ENCODE measurements at places on chromosomes 1 and 21. TPM values are rescaled to one million over a fixed set of nuclear protein-coding genes. Genes with fewer than 3 reads are reported as not detected.

DNA sequence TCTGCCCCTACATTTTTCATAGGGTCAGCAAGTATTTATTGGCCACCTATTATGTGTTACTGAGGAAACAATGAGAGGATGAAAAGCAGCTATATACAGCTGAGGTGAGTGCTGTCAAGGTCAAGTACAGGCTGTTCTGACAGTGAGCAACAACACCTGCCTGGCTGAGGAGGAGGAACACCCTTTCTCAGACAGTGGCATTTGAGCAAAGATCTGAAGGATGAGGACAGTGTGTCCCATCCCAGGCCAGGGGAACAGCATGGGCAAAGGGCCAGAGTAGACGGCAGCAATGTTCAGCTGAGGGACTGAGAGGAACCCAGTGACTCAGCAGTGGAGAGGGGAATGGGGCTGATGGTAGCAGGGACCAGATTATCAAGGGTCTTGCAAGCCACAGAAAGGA, 101.0 kb downstream of the ELAVL4 start:
- no peak overlapping the region for H3K4me3 ChIP-seq
- no peak for DNase-seq
- H3K27ac ChIP-seq: no peak overlapping the region
- no peaks in the 10 kb centered on the region for H3K27me3 ChIP-seq
- H3K36me3 ChIP-seq: no peaks in the 10 kb centered on the region

GRCh38 chr1:7770669-7770996, 463 bp upstream of the VAMP3 start:
- H3K27me3 ChIP-seq: no peaks in the 10 kb centered on the region
- no peak overlapping the region for H3K27ac ChIP-seq
- peaks cover 3% of the 10 kb centered on the region for H3K36me3 ChIP-seq
- H3K4me1 ChIP-seq: peaks cover 18% of the 10 kb centered on the region

DNA sequence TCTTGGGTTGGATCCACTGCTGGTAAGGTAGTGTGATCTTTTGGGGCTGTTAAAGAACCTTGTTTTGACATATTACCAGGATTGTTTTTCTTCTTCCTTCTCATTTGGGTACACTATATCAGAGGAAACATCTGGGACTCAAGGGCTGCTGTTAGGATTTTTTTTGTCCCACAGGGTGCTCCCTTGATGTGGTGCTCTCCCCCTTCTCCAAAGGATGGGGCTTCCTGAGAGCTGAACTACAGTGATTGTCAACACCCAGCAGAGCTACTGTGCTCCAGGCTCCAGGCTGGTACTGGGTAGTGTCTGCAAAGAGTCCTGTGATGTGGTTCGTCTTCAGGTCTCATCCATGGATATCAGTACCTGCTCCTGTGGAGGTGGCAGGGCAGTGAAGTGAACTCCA, 20.6 kb downstream of the IFI16 start:
- H3K27ac ChIP-seq: no peak overlapping the region
- H3K4me1 ChIP-seq: peaks cover 48% of the 10 kb centered on the region
- H3K36me3 ChIP-seq: peaks cover 61% of the 10 kb centered on the region
- no peak for DNase-seq
- H3K4me3 ChIP-seq: no peak overlapping the region

DNA sequence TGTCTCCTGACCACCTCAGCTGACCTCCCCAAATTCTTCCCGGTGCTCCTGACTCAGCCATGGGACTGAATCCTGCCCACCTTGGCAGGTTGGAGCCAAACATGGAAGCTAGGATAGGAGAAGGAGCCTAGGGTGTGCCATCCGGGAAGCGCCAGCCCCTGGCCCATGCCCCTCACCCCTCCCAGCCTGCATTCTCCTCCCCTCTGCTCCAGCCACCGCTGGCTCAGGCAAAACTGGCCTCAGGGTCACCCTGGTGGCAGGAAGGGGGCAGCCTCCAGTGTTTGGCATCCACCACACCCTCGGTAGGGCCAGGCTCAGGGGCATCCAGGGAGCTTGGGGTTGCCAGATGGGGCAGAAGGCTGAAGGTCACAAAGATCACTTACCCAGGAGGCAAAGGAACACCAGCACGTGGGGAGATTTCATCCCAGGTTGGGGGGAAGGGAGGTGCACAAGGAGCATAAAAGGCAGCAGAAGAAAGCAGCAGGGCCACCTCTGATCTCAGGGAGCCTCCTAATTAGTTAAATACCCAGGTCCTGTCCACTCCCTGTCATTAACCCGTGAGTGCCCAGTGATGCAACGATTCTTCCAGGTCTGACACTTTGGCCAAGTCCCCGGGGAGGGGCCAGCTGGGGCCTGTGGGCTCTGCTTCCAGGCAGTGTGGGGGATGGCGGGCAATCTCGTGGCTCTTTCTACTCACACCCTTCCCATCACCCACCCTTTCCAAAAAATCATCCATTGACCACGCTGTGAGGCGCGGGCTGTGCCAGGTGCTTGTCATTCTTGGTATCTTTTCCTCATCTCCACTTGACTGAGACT, at the start of gene PLA2G2E:
Gene PLA2G2E, minus strand, starts transcription at position 481 of the 816 bp plus-strand sequence. Its CDS starts 58 bp downstream, at position 423.
- no peak for DNase-seq
- H3K4me1 ChIP-seq: no peaks in the 10 kb centered on the region
- H3K27me3 ChIP-seq: no peaks in the 10 kb centered on the region
- no peaks in the 10 kb centered on the region for H3K36me3 ChIP-seq
- no peak within 1 kb of the TSS for H3K4me3 ChIP-seq

DNA sequence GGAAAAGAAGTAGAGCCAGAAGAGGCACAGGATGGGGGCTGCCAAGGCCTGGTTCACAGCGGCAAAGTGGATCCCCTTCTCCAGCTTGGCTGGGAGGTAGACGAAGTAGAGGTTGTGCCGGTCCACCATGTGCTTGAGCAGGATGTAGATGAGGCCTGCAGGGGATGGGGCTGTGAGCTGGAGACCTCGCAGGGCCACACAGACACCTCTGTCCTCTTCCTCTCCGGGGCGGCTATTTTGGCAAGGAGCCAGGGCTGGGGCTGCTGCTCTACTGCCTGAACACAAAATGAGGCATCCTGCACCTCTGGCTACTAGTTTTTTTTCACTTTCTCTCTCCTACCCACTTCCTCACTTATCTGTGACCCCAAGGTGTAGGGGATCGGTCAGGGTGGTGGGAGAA, 32.3 kb downstream of the TMEM63A start:
- no peaks in the 10 kb centered on the region for H3K27me3 ChIP-seq
- DNase-seq: no peak
- H3K4me1 ChIP-seq: peaks cover 35% of the 10 kb centered on the region
- H3K27ac ChIP-seq: peak overlapping the region; percentile 3

- no peak overlapping the region for H3K27ac ChIP-seq
- H3K4me3 ChIP-seq: no peak overlapping the region
- no peaks in the 10 kb centered on the region for H3K36me3 ChIP-seq
- DNase-seq: peak; percentile 48
- no peaks in the 10 kb centered on the region for H3K27me3 ChIP-seq
Measured at GRCh38 chr1:154747740-154748404, 122.2 kb downstream of the KCNN3 start.

DNA sequence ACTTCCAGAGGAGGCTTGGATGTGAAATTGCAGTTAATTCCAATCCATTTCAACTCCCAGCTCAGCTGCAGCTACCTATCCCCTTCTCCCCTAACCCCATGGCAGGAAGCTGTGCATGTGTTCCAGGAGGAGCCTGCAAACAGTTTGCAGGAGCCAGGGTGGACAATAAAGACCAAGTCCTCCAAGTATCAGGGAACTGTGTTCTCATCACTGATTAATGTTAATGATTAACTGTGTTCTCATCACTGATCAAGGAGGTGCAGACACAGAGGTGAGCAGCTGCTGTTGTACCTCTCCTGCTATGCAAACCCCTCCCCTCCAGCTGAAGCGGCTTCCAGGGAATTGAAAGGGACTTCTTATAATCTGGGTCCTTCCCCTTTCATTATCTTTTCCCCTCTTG, 19.2 kb downstream of the CLDN19 start:
- no peak overlapping the region for H3K4me3 ChIP-seq
- H3K36me3 ChIP-seq: no peaks in the 10 kb centered on the region
- H3K27ac ChIP-seq: no peak overlapping the region
- DNase-seq: no peak
- no peaks in the 10 kb centered on the region for H3K27me3 ChIP-seq

DNA sequence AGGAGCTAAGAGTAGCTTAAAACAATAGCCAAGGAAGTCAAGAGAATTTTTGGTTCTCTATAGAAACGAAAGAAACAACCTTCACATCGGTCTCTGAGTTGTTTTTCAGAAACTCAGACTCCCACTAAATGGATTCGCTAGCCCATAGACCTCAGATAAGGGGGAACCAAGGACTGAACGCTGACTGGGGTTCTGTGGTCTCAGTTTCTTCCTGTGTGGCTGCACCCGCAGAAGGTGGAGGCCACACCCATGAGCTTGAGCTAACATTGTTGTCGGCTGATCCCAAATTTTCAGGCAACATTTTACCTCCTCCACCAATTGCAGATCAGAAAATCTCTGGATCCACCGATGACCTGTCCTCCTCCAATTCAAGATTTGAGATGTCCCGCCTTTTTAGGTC, 456.1 kb downstream of the AJAP1 start:
- peaks cover 17% of the 10 kb centered on the region for H3K4me1 ChIP-seq
- H3K27me3 ChIP-seq: no peaks in the 10 kb centered on the region
- no peaks in the 10 kb centered on the region for H3K36me3 ChIP-seq
- no peak overlapping the region for H3K27ac ChIP-seq
- no peak overlapping the region for H3K4me3 ChIP-seq

DNA sequence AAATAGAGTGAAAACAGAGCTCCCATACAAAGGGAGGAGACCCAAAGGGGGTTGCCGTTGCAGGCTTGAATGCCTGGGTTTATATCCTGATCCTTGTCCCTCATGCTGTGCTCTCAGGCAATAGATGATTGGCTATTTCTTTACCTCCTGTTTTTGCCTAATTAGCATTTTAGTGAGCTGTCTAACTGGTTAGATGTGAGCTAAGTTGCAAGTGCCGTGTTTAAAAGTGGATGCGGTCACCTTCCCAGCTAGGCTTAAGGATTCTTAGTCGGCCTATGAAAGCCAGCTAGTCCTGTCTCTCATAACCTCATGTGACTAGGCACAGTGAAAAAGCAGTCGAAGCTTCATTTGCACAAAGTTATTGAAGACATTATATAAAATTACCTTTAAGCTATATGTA, 356.7 kb upstream of the TMPRSS15 start:
- H3K27me3 ChIP-seq: no peaks in the 10 kb centered on the region
- H3K4me3 ChIP-seq: no peak overlapping the region
- no peaks in the 10 kb centered on the region for H3K36me3 ChIP-seq
- DNase-seq: no peak
- no peaks in the 10 kb centered on the region for H3K4me1 ChIP-seq

- H3K4me1 ChIP-seq: no peaks in the 10 kb centered on the region
- H3K36me3 ChIP-seq: no peaks in the 10 kb centered on the region
- H3K27ac ChIP-seq: no peak overlapping the region
- no peaks in the 10 kb centered on the region for H3K27me3 ChIP-seq
Measured at GRCh38 chr1:236303675-236304074, 21.9 kb upstream of the ERO1B start.

- H3K4me3 ChIP-seq: no peak overlapping the region
- H3K27ac ChIP-seq: no peak overlapping the region
- no peak for DNase-seq
- H3K4me1 ChIP-seq: no peaks in the 10 kb centered on the region
- no peaks in the 10 kb centered on the region for H3K27me3 ChIP-seq
Measured at GRCh38 chr1:15123925-15124324, 29.6 kb upstream of the TMEM51 start.

GRCh38 chr1:77355010-77355409, 73.2 kb downstream of the AK5 start:
- H3K4me1 ChIP-seq: no peaks in the 10 kb centered on the region
- H3K36me3 ChIP-seq: no peaks in the 10 kb centered on the region
- no peak for DNase-seq
- H3K27ac ChIP-seq: no peak overlapping the region

DNA sequence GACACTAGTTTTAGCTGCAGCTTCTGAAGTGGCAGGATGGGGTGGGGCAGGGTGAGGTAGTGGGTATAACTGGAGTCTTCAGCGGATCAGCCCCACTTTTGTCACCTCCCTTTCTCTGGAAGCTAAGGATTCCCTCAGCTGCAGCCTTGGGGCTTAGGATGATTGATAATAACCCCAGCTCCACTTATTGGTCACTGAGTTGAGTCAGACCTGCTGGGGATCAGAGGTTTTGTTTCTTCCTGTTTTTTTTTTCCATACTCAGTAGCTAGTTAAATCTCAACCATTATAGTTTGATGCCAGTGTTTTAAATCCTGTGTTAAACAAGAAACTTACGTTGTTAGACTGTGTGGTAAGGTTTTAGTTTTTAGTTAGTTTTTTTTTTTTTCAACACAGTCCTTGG, 57.2 kb downstream of the LAMC1 start:
- no peaks in the 10 kb centered on the region for H3K4me1 ChIP-seq
- no peak overlapping the region for H3K4me3 ChIP-seq
- H3K27ac ChIP-seq: no peak overlapping the region

DNA sequence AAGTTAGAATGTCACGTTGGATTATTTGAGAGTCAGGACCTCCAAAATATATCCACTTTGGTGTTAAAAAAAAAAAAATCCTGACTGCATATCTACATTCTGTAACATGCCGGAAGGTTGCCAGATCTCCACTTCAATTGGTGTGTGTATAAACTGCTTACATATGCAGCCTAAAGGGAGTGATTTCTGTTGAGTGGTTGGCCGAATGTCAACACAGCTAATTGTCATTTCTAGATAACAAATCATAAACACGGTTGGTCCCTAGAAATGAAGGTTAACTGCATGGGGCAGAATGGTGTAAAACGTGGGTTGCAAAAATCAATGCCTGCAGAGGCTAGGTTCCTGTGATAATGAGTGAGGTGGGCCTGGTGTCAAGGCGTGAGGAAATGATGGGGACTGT, 15.0 kb upstream of the ROR1 start:
- no peaks in the 10 kb centered on the region for H3K36me3 ChIP-seq
- no peak for DNase-seq
- no peak overlapping the region for H3K27ac ChIP-seq
- H3K4me3 ChIP-seq: no peak overlapping the region

- no peaks in the 10 kb centered on the region for H3K27me3 ChIP-seq
- no peak overlapping the region for H3K27ac ChIP-seq
- H3K4me1 ChIP-seq: peaks cover 4% of the 10 kb centered on the region
- DNase-seq: no peak
Measured at GRCh38 chr1:223084464-223084866, 58.6 kb downstream of the TLR5 start.

GRCh38 chr1:77636864-77637263, 45.6 kb downstream of the ZZZ3 start:
- no peak overlapping the region for H3K4me3 ChIP-seq
- DNase-seq: no peak
- H3K36me3 ChIP-seq: peaks cover 31% of the 10 kb centered on the region

DNA sequence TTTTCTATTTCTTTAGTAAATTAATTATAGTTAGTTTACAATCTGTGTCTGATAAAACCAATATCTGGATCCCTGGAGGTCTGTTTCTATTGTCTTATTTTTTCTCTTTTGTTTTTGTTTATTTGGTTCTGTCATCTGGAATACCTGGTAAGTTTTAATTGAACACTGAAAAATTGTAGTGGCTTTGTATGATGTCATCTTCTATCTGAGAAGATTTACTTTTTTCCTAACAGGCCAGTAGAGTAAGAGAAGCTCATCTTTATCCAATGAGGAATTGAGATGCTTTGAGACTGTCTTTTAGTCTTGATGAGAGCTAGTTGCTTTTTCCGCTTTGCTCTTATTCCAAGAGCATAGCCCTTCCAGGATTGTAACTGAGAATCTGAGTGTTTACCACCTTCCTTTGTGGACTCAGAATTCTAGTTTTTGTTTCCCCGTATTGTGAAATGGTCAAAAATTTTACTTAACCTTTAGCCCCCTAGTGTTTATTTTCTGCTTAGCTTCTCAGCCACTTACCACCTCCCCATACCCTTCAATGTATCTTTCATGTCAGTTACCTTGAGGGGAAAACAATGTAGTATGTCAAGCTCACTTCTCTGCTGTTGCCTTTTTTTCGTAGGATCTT, 25.0 kb downstream of the PTGFRN start:
- peaks cover 27% of the 10 kb centered on the region for H3K4me1 ChIP-seq
- no peak overlapping the region for H3K4me3 ChIP-seq
- no peaks in the 10 kb centered on the region for H3K36me3 ChIP-seq
- DNase-seq: peak; percentile 26
- no peak overlapping the region for H3K27ac ChIP-seq

Gene KRTAP19-1
- polyA plus RNA-seq: not detected

Gene SPRR1A
- polyA plus RNA-seq: not detected

Gene RGS7
- polyA plus RNA-seq: not detected

Gene CD1E
- polyA plus RNA-seq: not detected

All from CD4-positive, alpha-beta memory T cell (primary cell).